ENCODE measurements at places on chromosomes 13 and 19. TPM values are rescaled to one million over a fixed set of nuclear protein-coding genes. Genes with fewer than 3 reads are reported as not detected.

The FFAR2 gene
- 15.6 TPM for total RNA-seq

The DACT3 gene
- total RNA-seq, result 11.5 TPM

GRCh38 chr13:93672996-93673395, 446.4 kb downstream of the GPC6 start:
- no peak for DNase-seq

- peak; percentile 65 for DNase-seq
These were observed at the start of gene GPI for GRCh38 chr19:34364830-34365462. GPI (plus strand) TSS chr19:34365196; CDS start chr19:34365267, 71 bp downstream.

- peak; percentile 36 for DNase-seq
These were observed 561 bp upstream of the GJA3 start for GRCh38 chr13:20161275-20161950.

The MRPL4 gene
- 26.4 TPM for total RNA-seq

DNA sequence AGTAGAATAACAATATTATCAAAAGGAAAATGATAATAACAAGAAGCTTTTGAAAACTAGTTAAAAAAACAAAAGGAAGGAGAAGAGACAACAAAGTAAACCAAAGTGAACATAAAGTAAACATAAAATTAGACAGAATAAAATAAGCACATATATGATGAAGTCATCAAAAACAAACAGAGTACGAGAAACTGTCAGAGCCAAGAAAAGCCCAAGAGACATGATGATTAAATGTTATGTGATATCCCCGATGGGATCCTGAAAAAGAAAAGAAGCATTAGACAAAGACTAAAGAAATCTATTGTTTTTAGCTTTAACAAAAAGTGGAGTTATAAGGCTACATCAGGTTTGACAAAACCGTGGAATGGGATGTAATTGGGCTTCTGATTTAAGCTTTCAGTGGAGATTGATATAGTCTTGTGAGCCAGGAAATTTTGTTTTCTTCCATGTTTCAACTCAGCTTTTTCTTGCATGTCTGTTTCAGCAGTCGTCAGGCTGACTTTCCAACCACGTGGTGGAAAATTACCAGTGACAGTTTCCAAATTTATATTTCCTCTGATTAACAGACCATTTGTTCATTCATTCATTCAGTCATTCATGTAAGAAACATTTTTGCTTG, 64.9 kb downstream of the KL start:
- peak; percentile 77 for DNase-seq

The B3GNT8 gene
- 3.9 TPM for total RNA-seq

The OR7A17 gene
- total RNA-seq, result not detected

The LAIR1 gene
- total RNA-seq, result 8.8 TPM

DNA sequence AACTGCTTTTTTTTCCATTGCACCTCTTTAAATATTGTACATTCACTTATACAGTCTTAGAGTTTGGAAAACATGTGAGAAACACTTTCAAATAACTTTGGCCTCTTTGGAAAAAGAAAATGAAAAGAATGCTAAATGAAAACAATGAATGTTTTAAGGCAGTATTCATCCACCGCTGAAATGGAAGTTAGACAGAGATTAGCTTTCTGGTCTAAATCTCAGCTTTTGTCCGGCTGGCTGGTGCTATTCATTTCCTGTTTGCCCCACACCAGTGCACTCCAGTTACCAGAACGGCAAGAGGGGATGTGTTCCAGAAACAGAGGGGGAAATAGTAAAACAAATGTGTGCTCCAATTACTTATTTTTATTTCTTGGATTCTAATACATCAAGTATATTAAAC, 1201.3 kb downstream of the EFNB2 start:
- DNase-seq, result no peak

- no peak for DNase-seq
These were observed 16.2 kb upstream of the NFIC start for GRCh38 chr19:3350014-3350663.

DNA sequence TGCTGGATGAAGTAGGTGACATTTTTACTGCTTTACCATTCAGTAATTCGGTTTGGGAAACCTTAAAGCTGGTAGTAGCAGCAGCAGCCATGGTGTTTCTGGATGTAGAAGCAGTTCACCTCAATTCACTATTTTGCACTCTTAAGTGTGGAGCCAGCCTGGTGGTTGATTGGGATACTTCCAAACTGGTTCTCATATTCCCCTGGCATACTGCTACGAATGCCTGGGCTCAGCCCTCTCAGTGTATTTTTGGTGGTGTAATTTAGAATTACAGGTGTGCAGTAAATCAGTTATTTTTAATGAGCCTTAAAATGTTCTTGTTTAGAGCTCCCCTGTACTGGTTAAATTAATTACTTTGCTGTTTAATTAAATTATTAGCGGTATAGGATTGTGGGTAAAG, 12.4 kb downstream of the HNRNPM start:
- DNase-seq, result no peak

The TMIGD2 gene
- total RNA-seq, result not detected

DNA sequence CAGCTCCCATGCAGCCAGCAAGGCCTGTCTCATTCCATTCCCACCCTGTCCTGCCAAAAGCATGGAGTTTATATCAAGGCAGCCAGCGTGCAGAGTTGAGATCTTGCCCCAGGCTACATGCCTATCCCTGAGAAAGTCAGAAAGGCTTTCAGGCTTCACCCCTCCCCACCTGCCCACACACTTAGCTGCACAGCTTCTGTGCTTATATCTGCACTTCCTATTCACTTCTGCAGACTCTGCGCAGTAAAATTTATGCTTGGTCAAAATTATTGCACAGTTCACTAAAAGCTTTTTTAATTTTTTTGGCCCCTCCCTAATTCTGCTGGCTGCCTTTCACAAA, 12.5 kb upstream of the ZNF675 start:
- DNase-seq, result no peak

DNA sequence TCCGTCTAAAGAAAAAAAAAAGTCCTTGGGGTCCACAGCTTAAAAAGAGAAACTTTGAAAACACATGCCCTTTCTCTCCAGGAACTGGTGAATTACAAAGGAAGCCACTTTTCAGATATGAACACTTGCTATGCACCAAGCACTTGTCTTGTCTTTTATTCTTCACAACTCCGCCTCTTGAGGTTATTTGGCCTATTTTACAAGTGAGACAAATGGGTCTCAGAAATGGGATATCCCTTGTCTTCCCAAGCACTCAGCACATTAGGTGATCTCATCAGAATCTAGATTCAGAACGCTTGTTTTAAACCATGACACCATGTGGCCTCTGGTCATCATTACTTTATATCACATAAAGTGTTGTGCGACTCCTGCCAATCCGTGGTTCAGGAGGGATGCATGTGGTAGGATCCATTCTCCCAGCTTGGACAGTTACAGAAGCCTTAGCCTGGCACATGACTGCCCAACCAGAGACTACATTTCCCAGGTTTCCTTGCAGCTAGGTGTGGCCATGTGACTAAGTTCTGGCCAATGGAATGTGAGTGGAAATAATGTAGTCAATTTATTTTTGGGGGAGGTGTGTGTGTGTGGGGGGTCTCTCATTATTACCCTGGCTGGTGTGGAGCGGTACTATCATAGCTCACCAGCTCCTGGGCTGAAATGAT, 13.9 kb downstream of the TSKS start:
- no peak for DNase-seq

- no peak for DNase-seq
These were observed 897.0 kb downstream of the EFNB2 start for GRCh38 chr13:105638426-105638825.

The POU2F2 gene
- total RNA-seq, result 2.1 TPM

The ERCC2 gene
- total RNA-seq, result 6.2 TPM

DNA sequence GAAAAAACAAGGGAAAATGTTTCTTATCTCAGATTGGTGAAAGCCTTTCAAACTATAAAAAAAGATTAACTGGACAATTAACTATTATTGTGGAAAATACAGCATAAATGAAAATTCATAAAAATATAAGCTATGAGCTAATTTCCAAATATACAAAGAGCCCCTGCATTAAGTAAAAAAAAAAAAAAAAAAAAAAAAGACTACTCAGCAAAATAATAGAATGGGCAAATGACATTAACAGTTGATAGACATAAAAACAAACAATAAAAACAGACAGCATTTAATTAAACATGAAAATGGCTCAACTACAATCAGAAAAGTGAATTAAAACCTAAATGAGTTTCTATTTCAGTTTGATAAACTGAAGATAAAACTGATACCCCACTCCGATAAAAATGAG, 77.5 kb downstream of the RBM26 start:
- DNase-seq, result no peak
